ENCODE measurements at places on chromosomes 13 and 19.

GRCh38 chr19:8900421-8900820 lies 68.2 kb downstream of the MBD3L1 start:
- no peak for DNase-seq

GRCh38 chr19:41395355-41395754 lies 1.8 kb downstream of the EXOSC5 start:
- no peak for DNase-seq

DNA sequence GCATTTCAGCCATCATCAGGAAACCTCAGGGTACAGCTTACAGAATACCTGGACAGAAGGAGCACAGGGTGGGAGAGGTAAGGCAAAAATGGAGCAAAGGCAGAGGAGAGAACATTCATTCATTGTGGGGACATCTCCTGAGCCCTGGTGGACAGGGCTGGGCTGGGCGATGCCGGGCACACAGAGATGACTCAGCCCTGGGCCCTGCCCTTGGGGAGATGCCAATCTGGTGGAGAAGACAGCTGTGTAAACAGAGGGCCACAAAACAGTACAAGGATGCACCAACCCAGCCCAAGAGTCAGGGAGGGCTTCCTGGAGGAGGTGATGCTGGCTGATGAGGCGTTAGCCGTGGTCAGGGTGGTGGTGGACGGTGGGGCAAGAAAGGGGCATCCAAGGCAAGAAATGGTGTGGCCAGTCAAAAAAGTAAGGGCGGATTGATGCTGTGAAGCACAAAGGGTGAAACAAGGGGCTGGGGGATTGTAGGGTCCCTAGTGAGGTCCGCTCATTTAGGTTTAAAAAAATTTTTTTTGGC lies 3.6 kb upstream of the HAS1 start:
- no peak for DNase-seq

DNA sequence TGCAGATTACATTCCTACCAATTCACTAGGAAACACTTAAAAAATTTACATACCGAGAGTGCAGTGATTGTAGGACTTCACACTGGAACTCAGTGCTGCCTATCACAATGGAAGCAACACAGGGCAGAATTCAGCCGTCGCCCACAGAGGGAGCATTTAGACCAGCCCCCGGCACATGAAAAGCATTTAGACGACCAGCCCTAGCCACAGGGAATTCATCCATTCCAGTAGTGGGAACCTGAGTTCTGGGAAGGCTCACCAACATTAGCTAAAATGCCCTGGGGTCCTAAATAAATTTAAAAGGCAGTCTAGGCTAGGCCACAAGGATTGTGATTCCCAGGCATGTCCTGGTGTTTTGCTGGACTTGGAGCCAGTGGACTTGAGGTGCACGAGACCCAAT lies 155.2 kb downstream of the LIG4 start:
- no peak for DNase-seq

DNA sequence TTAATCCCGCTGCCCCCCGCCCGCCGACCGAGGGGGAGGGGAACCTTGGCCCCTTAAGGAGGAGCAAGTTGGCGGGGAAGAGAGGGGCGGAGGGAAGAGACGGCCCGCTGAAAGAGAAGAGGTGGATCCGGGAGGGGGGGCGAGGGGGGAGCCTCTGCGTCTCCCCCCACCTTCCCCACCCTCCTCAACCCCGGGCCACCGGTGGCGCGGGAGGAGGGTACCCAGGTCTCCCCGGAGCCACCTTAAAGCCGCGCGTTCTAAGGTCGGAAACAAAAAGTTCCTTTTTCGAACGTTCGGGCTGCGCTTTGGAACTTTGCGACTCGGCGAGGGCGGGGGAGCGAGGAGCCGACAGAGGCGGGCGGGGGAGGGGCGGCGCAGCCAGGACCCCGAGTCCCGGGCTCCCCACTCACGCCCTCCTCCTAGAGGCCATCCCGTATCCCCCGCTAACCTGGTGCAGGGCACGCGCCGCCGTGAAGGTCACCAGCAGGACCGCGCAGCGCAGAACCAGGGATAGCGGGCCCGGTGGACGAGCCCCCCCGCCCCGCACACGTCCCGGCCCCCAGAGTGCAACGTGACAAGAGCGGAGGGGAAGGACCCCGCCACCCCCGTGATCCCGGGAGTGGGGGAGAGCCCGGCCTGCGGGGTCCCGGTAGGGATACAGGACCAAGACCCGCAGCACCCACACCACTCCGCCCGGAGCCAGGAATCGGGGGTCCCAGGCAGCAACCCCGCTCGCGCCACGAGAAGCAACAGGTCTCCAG lies 659 bp downstream of the ERF start:
- peak; percentile 68 for DNase-seq

DNA sequence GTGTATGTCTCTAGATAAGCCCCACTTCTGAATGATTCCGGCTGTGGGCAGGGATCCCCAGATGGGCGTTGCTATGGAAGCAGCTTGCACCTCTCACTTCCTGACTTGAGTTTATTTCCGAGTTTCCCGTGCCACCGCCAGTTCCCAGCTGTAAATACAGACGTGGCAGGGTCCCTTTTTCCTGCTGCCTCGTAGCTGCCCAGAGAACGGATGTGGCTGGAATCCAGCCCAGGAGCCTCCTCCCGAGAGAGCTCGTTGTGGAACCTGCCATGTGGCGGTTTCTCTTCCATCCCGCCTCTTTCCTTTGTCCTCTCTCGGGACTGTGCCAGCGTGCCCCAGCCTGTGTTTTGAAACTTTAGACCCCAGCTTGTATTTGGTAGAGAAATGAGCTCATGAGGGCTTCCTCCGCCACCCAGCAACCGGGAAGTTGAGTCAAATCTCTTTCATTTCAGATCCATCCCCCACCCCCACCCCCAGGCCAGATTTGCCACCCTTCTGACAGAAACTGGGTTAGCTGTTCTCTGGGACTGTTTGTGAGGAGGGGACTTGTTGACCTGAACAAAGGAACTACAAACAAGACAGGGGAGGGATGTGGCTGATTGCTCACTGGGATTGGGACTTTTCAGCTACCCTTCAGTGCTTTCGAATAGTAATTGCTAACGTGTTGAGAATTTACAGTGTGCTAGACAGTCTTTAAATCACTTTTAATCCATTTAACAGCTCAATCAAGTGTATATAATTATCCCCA lies 96.6 kb downstream of the SIPA1L3 start:
- peak; percentile 11 for DNase-seq

DNA sequence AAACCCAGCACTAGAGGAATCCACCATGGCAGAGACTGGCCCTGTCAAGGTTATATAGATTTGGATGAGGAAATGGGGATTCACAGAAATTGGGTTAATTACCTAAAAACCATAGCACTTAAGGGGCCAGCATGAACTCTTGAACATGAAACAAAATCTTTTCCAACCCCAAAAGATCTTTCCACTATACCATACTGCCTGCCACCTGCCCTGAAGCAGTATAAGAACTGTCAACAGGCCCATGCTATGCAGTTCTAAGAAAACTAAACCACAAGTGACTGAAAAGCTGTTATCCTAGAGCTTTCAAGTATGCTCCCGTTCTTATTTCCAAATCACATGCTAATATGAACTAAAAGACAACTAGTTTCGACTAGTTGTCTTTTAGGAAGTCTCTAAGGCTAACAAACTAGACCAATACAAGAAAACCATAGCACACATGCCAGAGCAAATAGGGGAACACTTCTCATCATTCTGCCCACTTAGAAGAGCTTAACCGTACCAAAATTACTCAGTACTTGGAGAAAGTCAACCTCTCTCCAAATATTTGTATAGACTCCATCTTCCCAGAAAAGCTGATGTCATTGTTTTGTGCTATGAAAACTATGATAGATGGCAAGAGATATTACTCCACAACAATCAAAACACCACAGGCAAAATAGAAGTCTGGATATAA lies 27.5 kb downstream of the HSPH1 start:
- DNase-seq, result no peak

GRCh38 chr19:46786236-46787039 lies 2.0 kb downstream of the SLC1A5 start:
- DNase-seq, result peak; percentile 70

- DNase-seq, result no peak
Observed at GRCh38 chr13:97212601-97213040, 9.5 kb upstream of the MBNL2 start.

- no peak for DNase-seq
Observed at GRCh38 chr19:3782903-3783302, 3.3 kb downstream of the MATK start.

Measured in stimulated activated CD8-positive, alpha-beta memory T cell treated with anti-CD3 and anti-CD28 coated beads, Interleukin-2, amount 100 ng/mL, for 48 hours (primary cell).